HFF-Myc (cell line): ENCODE measurements at places on chromosomes 6 and 20.

DNA sequence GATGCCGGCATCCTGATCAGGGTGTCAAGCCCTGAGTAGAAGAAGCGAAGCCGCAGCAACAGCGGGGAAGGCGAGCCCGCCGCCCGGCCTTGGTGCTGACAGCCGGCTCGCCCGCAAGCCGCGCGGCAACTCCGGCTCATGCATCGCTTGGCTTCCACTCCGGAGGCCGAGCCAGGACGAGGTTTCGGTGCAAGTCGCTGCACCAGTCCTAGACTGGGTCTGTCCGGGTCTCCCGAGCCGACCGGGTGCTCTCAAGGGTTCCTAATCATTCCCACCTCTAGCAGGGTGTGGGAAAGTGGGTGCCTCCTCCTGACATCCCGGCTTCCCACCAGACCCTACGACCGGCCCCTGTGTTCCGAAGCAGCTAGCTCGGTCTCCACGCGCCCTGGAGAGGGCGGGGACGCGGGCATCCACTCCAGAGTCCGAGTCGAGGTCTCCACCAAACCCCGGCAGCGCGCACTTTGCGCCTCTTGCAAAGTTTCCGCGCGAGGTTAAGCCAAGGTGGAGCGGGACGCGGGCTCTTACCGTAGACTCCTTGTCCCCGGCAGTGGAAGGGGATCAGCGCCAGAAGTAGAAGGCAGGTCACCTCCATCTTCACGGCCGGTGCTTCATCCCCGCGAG is 1.4 kb downstream of the MDGA1 start:
- no peak for DNase-seq

GRCh38 chr20:24720957-24721356 is 228.1 kb upstream of the CST7 start:
- DNase-seq, result no peak

DNA sequence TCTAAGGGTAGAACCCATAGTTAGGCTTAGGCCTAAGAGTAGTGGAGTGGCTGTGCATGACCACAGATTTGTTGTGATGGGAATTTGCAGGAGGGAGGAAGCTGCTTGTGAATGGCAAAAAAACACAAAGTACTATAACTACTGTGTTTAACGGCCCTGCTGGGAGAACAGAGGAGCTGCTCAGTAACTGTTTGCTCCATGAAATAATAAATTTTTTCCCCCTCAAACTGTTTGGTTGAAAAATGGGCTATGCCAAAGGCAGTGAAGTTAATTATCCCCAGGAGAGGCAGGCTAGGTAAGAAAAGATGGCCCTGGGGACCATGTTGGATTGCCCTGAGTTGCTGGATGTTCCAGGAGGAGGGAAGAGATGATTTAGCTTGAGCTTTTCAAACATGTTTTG is 256.5 kb upstream of the PRND start:
- no peak for DNase-seq

- no peak for DNase-seq
These were observed 279.6 kb upstream of the JARID2 start for GRCh38 chr6:14966096-14966905.

DNA sequence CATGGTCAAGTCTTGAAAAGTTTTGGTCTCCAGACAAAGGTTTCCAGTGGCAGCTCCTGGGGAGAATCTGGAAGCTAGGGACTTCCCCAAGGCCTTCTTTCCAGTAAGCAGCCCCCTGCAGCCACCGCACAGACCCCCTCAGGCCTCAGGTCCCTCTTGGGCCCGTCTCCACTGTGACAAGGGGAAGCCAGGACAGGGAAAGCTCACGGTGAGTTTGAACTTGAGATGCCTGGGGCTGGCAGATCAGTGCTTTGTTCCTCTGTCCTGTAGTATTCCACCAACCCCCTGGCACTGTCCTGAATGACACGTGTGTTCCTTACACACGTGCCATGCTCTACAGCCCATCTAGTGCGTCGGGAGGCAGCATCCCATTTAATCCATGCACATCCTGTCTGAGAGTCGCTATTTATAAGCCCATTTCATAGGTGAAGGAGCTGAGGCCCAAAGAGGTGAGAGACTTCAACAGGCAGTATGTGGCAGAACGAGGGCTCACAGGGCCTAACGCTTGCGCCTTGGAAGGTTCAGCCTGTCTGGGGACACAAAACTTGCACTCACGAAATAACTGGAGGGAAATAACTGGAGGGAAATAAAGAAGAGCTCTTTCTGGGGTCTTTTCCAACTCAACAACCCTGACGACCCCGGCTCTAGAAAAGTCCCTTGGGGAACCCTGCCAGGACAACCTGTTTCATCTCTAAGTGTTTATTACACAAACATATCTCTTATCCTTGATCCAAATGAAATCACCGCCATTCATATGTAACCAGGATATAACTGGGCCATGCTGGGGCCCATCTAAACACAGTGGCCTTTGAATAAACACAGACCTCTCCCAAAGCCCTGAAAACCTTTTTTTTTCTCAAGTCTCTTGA is 123.0 kb downstream of the BANF2 start:
- no peak for DNase-seq

- no peak for DNase-seq
These were observed 600.0 kb downstream of the QKI start for GRCh38 chr6:164014346-164015087.

GRCh38 chr6:117441824-117442264 is 16.1 kb upstream of the ROS1 start:
- DNase-seq, result no peak

DNA sequence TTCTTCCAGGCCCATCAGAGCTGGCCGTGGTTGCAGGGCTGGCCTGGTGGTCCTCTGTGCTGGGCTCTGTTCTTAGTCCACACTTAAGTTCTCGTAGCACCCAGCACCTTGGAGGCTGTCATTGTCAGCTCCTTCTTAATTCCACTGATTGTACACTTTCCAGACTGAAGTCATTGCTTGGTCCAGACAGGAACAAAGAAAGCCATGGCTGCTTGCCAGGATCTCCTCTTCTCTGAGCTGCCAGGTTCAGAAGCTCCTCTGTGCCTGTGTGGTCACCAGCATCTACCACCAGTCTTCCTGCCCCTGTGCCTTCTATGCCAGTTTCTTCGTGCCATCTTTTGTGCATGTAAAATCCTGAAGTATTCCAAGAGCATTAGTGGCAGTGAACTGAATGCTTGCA is 39.5 kb upstream of the PCMTD2 start:
- DNase-seq, result no peak

DNA sequence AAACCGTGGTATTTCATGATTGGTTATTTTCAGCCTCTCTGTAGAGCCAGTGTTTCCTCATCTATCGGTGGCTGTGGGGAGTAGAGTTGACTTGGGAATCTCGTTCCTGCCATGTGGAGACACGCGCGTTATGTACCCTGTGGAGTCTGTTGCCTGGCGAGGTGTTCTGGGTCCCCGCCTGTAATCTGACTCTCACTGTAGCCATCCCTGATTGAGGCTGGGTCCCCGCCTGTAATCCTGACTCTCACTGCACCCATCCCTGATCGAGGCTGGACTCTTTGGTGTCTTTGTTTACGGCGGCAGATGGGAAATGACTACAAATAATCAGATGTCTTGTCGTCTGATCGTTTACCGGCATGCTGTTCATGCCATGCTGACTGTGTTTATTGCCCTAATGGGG is 153.9 kb downstream of the DTNBP1 start:
- DNase-seq, result no peak

- no peak for DNase-seq
These were observed 17.0 kb downstream of the NFATC2 start for GRCh38 chr20:51525241-51526105.

DNA sequence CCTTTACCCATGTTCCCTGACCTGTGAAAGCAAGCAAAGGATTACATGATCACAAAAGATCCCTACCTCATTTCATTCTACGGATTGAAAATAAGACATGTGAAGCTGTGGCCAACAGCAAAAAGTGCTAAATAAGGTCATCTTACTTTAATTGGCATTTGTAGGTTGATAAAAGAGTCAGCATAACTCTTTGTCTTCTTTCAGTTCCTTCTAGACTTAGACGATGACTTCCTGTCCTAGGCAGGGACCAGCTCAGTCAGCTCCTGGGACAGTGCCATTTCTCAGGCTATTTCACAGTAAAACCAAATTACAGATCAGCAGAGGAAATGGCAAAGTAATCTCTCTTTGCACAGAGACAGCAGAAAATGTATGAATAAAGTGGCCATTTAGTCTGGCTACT is 480.7 kb downstream of the RFPL4B start:
- no peak for DNase-seq
